ENCODE measurements at places on chromosomes 16 and 17.

DNA sequence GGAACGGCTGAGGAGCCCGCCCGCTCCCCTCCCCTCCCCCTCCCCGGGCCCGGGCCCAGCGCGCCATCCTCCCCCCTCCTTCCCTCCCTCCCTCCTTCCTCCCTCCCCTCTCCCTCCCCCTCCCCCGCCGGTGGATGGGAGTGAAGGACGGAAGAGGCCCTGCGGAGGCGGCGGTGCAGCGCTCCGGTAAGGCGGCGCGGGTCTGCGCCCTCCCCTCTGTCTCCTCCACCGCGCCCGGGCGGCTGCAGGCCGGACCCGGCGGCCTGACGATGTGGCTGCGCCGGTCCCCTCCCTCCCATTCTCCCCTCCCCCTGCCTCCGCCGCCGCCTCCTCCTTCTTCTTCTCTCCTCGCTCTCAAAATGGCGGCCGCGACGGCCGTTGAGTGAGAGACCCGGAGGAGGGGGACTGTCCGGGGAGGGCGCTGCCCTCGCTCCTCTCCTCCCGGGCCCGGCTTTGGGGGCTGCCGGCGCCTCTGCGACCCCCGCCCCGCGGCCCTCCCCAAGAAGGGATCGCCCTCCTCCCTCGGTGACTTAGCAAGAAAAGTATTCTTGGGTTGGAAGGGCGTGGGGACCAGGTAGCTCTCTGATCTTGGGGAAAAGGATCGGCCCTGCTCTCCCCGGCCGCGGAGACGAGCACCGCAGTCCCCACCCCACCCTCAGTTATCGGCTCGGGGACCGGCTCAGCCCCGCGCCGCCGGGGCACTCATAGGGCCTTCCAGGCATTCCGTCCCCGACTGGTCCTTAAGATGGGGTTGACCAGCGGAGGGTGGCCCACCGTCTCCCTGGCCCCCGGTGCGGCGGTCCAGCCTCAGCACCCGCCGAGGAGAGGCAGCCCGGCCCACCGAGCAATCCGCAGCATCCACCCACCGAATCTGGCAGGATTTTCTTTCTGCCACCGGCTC is 617 bp downstream of the PAFAH1B1 start:
- peak; percentile 58 for DNase-seq

DNA sequence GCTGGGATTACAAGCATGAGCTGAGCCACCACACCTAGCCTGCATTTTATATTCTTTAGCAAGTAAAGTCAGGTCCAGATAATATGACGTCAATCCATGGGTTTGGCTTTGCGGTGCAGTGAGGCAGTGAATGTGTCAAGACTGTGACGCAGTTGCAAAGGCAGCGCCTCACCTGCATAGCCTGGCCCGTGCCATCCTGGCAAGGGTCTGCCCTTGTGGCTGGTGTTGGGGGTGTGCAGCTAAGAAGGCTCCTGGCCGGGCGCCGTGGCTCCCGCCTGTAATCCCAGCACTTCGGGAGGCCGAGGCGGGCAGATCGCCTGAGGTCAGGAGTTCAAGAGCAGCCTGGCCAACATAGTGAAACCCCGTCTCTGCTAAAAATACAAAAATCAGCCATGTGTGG is 7.0 kb downstream of the PDF start:
- no peak for DNase-seq

DNA sequence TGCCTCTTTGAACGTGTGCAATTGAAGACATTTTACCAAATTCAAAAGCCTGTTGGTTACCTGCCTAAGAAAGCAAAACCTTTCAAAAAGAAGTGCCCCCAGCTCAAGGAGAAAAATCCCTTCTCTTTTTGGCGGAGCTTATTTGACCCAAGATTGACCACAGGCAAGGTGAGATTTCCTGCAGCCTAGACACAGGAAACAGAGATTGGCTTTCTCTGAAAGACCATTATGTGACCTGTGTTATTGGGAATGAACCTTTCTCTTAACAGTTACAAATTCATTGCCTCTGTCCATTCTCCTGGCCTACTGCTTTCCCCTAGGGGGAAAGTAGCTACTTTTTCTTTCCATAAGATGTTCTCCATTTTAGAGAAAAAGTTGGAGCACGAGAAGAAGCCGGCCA is 42.1 kb upstream of the MAF start:
- no peak for DNase-seq

GRCh38 chr17:80942423-80943345 is 49.0 kb upstream of the CHMP6 start:
- peak; percentile 55 for DNase-seq
